NCI-H1694 (cell line): ENCODE measurements at places on chromosomes 2 and 18.

DNA sequence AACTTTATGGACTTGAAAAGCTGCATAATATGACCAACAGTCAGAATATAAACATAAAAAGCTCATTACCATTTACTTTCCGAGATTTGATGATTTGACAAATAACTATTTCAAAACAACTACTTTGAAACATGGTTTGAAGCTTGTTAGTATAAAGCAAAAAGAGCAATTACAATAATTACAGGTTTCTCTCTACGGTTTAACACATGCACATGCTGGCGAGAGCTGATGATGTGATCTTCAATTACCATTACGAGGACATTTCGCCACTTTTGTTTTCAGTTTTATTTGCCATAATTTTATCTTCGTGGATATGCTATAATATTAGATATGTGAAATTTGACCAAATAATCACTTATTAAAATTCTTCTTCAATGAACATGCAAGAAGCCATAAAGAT lies 270.1 kb downstream of the TCF4 start:
- DNase-seq = no peak

GRCh38 chr2:177334940-177335543 lies 57.5 kb upstream of the AGPS start:
- no peak for DNase-seq

- DNase-seq = no peak
Observed at GRCh38 chr18:47288741-47289140, 37.3 kb upstream of the SKOR2 start.

DNA sequence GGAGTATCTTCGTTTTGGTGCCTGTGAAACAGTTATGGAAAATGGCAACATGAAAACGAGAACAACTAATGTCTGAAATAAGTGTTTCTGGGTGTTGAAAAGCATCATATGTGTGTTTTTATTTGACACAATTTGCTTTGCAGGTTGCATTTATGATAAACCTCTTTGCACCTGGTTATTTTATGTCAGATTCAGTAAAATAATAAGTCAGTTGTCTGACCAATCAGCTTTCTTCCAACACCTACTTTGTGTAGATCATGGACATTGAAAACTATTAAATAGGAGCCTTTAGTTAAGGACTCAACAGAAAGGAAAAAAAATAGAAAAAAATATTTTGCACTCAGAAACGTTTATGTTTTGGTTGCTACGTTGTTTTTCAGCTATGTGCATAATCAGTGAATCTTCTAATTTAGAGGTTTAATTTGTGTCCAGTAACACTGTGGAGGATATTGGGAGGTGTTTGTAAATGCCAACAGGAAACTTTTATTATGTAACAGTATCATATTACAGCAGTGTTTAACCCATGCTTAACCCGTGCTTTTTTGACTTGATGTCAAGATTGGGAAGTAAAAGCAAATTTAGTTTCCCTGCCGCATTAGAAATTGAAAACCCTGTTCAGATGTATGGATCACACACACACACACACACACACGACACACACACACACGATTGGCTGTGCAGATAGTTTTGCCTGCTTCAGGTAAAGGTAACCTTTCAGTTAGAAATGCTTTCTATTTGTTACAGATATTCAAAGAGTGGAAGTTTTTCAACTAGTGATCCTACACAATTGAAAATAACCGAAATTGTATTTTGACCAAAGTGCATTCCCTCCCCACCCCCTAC lies 2.6 kb downstream of the PKP4 start:
- no peak for DNase-seq

DNA sequence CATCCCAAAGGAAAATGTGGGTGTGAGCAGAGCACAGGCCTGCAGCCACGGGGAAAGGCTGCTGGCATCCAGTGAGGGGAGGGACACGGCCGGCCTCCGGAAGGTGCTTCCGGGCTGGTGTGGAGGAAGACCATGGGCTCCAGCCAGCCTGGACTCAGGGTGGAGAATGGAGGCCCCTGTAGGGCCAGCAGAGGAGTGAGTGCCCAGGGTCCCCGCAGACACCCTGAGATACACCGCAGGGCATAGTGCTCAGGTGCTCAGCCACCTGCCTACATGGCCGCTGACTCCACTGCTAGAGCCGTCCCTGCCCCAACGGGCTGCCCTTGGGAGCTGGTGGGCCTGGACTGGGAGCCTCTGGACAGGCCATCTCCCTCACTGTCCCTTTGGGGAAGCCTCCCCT lies 28.5 kb upstream of the SNTG2 start:
- no peak for DNase-seq

GRCh38 chr2:111208639-111209038 lies 87.9 kb downstream of the BCL2L11 start:
- DNase-seq = no peak

DNA sequence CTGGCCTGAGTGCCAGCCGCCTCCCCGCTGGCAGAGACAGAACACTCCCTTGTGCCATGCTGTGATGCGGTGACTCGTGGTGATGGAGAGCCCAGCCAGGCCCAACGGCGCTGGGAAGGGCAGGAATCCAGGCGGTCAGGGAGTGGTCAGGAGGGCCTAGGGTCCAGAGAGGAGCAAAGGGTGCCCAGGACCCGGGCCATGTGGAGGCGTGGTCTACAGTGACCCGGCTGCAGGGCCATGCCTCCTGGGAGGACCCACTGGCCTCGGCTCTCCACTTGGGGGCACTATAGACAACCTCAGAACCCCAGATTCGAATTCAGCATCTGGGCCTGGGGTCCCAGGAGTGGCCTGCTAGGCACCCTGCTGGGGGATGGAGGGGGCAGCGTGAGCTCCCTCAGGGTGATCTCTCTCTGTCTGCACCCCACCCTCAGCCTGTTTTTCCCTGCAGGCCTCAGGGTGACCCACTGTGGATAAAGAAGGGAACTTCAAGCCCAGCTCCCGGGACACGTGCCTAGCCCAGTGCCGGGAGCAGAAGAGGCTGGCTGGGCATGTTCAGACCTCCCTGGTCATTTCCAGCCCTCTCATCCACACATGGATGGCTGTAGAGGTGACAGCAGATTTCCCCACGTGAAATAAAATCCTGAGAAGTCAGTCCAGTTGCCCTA lies 13.0 kb downstream of the AMER3 start:
- DNase-seq = no peak

DNA sequence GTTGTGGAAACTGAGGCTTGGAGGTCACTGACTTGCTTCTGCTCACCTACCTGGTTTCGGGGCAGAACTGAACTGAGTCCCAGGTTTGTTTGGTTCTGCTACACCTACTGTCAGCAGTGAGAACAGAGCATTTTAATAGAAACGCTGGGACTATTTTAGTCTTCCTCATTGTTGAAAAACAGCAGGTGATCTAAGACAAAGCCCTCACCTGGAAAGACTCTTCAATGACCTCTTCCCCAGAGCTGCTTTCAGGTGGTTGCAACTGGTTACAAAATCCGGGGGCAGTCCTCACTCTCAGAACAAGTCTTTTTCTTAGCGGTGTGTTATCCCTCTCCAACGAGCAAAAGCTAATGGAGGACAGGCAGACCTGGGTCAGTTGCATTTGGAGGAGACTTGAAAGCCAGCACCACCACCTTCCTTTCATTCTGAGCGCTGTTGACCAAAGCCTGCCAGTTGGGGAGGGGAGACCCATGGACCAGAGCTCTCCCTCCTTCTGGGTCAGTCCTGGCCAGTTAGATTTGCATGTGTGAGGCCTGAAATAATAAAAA lies 217.0 kb downstream of the NCK2 start:
- no peak for DNase-seq

DNA sequence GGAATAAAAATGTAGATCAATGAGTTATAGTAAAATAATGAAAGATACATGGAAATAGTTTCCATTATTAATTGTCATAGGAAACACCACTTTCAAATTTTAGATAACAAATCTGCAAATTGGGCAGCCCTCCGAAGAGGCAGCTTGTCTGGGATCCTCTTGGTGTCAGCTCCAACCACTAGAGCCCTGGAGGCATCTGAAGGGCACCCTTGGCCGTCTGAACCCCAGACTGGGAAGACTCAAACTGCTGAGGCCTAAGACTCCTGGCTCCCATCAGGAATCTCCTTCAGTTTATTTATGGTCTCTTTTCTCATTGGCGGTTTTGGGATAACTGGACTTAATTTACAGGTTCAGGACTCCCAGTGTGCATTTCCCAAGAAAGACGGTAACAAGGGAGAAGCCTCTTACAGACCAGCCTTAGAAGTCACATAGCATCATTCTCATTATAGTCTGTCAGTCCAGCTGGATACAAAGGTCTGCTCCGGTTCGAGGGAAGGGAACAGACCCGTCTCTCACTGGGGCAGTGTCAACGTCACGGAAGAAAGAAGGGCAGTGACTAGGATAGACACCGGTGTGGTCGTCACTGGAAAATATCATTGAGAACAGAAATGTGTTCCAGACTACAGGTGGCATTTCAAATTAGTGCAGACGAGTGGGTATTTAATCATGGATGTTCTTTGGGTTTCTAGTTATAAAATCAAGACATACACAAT lies 390.7 kb upstream of the NETO1 start:
- DNase-seq = no peak

DNA sequence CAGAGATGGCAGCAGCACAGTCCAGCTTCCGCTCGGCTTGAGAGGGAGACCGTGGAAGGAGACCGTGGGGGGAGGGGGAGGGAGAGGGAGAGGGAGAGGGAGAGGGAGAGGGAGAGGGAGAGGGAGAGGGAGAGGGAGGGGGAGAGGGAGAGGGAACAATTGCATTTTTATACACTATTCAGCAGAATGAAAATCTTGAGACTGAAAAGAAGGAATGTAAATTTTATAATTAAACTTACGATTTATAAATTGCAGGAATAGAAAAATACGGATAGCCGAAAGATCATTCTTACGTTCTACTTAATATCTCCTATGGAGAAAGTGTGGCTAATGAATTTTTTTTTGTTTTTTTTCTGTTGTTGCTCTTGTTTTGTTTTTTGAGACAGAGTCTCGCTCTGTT lies 12.5 kb upstream of the COLEC12 start:
- DNase-seq = no peak

- no peak for DNase-seq
Observed at GRCh38 chr2:101737478-101738255, 40.2 kb downstream of the MAP4K4 start.

- DNase-seq = no peak
Observed at GRCh38 chr18:55546851-55547704, 40.9 kb downstream of the TCF4 start.

GRCh38 chr18:6624271-6624660 lies 105.2 kb upstream of the ARHGAP28 start:
- DNase-seq = no peak

DNA sequence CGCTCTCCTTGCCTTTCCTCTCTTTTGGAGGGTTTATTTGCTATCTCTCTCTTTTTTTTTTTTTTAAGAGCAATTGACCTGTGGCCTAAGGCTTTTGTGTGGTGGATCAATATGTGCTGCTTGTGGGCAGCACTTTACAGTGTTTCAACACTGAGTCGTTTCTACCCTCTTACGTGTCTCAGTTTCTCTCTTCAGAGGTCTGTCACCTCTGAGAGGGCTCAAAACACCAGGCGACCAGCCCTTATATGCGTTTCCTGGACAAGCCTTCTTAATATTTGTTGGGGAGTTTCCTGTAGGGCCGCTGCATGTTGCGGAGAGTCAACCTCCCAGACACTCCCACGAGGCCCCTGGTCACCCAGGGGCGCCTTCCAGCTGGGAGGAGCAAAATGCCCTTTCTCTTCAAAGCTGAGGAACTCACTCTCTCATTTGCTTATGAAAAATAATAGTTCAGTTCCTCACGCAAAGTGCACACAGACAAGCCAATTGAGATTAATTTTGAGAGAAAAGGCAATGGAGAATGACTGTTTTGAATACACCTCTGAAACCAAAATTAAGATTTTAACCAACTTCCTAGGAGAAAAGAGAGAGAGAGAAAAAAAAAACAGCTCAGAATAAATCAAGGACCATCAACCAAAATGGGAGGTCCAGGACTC lies 96.3 kb upstream of the B3GNT2 start:
- no peak for DNase-seq

DNA sequence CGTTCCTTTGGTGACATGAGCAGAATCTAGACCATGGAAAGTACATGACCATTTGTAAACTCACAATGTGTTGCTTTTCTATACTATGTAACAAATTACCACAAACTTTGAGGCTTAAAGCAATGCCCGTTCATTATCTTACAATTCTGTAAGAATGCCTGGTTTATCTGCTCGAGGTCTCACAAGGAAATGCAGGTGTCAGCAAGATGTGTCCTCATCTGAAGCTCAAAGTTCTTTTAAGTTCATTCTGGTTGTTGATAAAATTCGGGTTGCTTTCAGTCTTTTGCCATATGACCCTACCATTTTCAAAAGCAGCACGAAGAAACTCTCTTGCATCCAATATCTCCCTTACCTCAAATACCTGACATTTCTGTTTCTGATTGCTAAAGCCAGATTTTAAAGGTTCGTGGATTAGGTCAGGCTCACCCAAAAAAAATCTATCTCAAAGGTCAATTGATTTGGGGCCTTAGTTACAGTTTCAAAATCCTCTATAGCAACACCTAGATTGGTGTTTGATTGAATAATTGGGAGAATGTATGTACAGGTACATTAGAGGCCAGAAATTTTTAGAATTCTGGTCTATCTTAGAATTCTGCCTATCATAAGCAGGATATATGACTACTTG lies 125.9 kb downstream of the TMEM131 start:
- no peak for DNase-seq

DNA sequence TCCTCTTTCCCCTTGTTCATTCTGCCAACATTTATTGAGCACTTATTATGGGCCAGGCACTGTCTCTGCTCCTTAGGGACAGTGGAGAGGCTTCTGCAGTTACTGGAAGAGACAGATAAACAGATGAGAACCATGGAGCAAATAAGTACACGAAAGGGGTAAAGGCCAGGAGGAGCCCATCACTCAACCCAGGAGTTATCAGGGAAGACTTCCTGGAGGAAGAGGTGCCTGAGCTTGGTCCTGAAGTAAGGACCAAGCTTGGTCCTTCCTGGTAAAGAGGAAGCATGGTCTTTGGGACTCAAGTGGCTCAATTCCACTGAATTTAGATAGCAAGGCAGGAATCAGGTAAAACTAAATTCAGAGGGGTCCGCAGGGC lies 1.7 kb downstream of the ACTG2 start:
- no peak for DNase-seq

- no peak for DNase-seq
Observed at GRCh38 chr2:67046591-67046990, 350.5 kb upstream of the ETAA1 start.

- no peak for DNase-seq
Observed at GRCh38 chr2:26852405-26853306, 4.7 kb downstream of the DPYSL5 start.

DNA sequence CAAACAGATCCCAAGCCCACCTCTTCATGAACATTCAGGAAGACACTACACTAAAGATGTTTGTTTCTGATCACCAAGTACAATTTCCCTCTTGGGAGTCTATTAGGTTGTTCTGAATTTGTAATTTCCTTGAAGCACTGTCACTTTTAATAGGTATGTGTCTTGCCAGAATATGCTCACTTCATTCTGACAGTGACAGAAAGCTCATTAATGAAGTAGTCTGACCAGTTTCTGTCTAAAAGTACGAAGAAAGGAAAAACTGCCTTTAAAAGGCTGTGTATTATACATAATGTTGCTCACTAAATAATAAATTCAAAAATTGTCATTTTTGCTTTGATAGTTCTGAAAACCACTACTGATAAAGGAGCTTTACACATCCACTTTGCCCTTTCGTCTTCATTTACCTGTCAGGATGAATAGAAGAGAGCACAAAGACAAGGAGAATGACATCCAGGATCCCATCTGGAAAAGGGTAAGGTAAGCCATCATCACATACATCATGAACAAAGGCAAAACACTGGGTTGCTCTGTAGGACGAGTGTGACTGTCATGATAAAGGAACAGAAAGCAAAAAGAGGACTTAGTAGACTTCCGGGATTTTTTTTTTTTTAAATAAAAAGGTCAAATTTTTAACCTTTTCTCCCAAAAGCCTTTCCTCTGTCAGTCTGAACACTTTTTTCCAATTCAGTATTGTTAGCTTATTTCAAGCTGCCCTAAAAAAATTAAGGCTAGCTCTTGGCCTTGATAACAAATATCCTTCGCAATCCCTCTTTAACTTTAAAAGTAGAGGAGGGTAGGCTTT lies 103.4 kb downstream of the METTL8 start:
- DNase-seq = no peak
